ENCODE measurements at places on chromosomes 12 and 14. TPM values are rescaled to one million over a fixed set of nuclear protein-coding genes. Genes with fewer than 3 reads are reported as not detected.

DNA sequence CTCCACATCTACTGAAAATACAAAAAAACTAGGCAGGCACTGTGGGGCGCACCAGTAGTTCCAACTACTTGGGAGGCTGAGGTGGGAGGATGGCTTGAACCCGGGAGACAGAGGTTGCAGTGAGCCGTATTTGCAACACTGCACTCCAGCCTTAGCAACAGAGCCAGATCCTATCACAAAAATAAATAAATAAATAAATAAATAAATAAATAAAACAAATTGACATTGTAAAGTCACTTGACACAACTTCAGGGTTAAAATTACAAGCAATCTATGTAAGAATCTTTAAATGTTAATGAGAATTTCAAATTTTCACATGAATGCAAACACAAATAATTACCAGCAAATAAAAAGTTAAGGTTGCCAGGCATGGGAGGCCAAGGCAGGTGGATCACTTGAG lies 11.1 kb downstream of the ATXN2 start:
- ATAC-seq, result no peak

GRCh38 chr12:15757553-15758255 lies 31.5 kb downstream of the EPS8 start:
- ATAC-seq, result no peak

Gene CDH24
- total RNA-seq, result 5.0 TPM

DNA sequence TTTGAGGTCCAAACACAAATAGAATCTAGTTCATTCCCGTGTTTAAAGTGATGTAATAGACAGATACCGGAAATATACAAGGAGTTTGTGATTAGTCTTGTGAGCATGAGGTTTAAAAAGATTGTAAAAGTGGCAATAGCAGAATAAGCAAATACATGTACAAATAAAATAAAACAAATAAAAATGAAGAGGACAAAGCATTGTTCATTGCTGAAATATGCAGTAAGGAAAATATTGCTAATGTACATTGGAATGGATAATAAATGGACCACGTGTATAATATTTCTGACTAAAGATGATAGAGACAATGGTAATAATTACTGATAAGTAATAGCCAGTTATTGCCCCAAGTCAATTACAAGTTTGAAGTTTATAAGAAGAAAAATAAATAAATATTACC lies 75.6 kb upstream of the RTL1 start:
- no peak for ATAC-seq

GRCh38 chr12:32249777-32250176 lies 143.1 kb downstream of the BICD1 start:
- ATAC-seq, result no peak

DNA sequence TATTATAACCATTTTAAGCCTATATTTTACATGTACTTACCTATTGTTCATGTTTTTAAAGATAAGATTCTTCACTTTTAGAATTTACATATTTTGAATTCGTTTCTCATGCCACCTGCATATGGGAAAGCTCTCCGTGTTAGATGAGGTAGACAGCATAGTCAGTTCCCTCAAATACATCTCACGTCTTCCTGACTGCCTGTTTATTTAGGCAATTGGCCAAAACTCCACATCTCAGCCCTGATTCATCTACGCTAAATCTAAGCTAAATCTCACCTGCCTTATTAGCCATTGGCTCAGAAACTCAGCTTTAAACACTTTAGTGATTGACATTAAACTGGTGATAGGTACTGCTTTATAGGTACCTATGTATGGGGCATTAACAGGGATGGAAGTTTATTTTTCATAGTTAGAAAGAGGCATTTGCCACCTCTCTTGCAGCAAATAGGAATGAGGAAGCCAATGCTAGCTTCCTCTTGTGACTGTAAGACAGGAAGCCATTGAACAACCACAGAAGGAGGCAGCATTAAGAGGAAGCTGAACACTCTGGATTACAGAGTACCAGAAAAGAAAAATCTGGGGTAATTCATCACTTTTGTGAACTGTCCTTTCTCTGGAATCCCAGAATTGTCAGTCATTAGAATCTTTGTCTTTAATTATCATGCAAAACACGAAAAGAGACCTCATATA lies 111.9 kb downstream of the LRFN5 start:
- ATAC-seq, result no peak

Data from motor neuron (in vitro differentiated cells).